ENCODE measurements at places on chromosomes 3 and 15.

DNA sequence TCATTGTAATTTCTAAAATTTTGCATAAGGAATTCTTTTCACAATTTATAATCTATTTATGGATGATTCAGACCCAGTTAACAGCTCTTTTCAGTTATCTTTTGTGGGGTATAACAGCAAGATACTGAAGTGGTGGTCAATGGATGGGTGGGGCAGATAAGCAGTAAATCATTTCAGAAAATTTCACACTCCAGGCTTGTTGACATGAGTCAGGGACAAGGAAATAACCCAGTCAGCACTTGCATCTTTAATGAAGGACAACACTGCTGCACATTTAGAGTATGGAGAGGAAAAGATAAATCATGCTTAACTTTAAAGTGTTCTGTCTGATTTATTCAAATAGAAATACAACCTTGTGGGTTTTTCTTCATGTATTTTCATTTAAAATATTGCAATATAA, 181.6 kb downstream of the ROBO1 start:
- DNase-seq, result no peak

GRCh38 chr3:141830508-141830907, 45.9 kb upstream of the ATP1B3 start:
- peak; percentile 81 for DNase-seq

DNA sequence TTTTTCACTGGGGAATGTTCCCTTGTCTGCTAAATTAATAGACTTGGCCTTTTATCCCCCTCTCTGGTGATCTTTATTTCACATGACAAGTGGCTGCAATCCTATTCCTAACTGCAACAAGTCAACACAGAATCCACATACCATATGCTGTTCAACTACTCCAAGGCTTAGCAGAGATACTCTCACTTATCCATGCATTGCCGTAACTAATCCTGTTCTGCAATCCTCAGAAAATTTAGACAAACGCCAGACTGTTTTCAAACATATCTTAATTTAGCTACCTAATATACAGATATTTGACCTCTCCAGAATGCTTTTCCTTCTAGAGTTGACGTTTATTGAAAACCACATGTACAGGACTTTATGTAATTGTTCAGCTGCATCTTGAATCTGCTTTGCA, 37.9 kb downstream of the EID1 start:
- no peak for DNase-seq

DNA sequence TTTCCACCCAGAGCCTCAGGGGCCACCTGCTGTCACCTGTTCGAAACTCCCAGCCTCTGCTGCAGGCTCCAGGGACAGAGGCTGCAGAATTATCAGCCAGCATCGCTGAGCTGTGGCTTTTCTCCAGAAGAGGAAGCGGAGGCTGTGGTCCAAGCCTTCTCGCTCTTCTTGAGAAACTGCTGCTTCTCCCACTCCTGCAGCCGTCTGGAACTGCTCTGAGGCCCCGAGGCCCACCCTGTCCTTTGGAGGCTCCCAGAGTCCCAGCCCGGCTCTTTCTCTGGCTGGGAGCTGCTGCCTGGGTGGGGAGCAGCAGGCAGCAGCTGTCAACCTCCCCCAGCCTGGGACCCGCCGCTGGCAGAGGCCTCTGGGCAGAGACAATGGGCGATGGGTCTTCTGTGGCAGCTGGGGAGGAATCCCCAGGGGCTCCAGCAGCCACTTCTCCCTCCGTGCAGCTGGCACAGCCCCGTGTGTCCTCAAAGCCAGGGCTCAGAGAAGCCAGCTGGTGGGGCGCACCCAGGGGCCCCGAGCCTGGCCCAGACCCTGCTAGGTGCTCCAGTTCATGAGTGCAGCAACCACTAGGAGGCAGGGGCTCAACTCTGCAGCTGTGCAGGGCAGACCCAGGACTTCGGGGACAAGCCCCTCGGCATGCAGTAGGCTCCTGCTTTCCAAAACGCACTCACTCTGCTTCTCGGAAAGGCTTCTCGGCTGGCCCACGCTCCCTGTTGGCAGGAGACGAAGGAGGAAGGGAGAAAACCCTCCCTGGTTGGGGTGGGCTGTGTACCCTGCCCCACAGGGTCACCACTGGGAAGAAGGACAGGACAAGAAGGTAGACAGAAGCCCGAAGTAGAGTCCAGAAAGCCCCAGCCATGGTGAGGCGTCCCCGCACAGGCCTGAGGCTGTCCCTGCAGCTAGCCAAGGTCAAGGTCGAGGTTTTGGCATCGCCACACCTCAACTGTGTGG, 49.9 kb upstream of the FURIN start:
- DNase-seq, result no peak

DNA sequence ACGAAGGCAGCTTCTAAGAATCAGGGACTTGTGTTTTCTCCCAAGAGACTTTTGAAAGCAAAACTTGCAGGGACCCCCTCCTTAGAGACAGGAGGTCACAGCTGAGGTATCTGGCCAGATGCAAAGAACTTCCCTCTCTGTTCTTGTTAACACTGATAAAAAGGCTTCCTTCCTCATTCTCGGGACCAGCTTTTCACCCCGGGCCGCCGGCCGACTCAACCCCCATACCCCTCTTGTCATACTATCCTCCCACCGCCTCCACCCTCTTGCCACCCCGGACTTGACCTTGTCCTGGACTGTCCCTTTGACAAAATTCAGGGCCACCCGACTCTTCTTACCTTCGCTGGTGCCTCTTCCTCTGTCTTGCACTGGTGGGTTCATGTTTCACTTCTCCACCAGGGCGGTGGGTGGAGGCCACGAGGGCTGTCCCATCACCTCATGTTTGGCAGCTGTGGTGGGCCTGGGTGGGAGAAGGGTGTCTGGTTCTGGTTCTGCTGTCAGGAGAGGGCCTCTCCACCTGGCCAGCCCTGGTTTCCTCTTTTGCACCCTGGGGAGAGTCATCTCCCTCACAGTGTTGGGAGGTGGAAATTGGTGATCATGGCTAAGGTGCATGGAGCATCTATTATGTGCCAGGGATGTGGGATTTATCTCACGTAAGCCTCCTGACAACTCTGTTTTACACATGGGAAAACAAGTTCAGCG, 32.5 kb downstream of the BHLHE40 start:
- no peak for DNase-seq

DNA sequence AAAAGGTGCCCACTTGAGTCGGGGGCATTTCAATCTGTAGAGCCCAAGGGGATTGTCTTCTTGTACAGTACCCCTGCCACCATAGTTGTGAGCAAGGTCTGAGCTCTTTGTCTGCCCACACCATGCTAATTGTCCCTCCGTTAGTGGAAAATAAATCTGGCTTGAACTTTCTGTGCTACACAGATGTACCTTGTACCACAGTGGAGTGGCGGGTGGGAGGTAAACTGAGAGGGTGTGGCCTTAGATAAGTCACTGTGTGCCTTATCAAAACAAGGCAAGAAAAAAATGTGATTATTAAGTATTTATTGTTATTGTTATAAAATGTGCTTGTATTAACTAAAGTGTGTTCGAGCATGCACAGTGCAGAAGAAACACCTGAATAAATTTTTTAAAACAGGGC, 242.9 kb upstream of the C2CD4B start:
- DNase-seq, result no peak
